ENCODE measurements at places on chromosomes 4 and X. TPM values are rescaled to one million over a fixed set of nuclear protein-coding genes. Genes with fewer than 3 reads are reported as not detected.

DNA sequence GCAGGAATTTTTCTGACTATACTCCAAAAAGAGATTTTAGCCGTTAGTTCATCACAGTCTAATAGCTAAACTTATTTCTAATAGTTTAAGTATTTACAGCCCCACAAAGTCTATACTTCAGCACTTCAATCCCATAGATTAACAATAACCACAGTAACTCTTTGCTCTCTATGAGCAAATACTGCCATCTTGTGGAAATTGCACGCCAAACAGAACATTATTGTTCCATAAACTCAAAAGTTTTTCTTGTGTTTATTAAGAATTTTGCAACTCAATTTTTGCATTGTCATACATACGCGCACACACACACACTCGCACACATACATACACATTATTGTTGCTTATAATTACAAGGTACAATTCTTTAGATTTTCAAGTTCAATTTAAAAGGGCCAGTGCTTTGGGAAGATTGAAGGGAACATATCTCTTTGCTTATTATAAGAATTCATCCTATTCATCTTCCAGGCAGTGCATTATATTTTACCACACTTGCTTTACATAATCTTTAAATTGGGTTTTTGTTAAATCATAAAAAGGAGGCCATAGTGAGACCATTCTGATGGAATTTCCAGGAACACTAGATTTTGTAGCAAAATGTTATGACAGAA, 63.8 kb upstream of the ATOH1 start:
- DNase-seq, result peak; percentile 16

DNA sequence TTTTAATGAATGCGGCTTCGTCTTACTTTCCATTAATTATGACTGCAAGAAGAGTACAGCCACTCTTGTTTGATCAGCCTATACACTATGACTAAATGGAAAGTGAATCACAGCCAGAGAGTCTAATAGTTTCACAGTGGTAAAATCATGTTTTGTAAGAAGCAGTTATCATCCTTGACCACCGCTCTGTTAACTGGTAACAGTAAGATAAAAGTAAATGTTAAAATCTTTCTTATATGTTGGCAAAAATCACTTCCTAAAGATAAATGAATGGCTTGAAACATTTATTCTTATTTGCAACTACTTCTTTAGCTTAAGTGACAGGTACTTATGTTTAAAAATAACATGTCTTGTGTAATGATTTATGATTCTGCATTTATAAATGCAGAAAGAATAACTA, 13.2 kb downstream of the GALNT7 start:
- DNase-seq, result no peak

SMIM10L2A gene
- 7.0 TPM for total RNA-seq

GAGE13 gene
- not detected for total RNA-seq

DNA sequence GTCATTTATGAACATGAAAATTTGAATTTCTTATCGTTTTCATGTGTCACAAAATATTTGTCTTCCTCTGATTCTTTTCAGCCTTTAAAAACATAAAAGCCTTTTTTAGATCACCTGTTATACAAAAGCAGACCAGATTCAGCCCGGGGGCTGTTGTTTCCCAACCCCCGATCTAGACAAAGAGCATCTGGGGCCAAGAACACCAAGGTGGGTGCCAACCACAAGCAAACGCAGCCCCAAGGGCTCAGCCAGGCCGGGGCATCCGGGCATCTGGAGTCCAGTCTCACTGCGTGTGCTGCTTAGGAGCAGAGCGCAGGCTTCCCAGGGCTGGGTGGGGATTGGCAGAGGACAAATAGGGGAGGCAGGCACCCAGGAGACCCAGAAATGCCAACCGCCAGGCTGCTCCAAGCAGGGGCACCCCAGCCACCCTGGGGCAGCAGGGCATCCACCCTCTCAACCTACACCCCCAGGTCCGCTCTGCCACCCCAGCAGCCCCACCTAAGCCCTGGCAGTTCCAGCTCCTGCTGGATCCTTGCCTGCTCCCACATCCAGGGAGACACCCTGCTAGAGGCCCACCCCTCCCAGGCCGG, 78.0 kb downstream of the HMX1 start:
- no peak for DNase-seq

DNA sequence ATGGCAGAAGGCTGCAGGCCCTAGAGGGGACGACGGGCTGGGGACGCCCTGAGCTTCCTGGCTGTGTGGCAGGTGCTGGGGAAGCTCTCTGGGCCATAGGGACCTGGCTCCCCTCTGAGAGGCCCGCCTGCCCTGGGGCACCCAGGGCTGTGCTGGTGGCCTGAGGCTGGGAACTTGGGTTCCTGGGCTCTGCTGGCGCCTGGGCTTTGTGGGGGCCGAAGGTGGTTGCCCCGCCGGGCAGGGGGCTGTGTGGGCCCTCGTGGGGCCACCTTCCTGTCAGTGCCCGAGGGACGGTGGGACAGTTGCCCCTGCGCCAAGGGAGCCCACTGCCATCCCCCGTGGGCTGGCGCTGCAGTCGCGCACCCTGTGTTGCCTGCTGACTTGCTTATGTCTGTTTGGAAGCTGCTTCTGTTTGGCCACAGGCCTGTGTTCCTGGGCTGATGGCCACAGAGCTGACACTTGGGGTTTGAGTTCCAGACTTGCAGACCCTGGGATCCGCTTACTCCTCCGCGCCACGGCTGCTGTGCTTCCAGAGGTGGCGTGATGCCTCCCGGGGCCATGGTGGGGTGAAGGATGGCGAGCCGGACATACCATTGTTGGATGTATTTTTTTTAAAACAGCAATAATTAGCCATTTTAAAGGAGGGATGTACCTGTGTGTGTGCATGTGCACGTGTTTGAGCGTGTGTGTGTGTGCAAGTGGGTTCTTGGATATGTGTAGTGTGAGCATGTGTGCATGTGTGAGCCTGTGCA, 8.5 kb downstream of the NAT8L start:
- peak; percentile 72 for DNase-seq

MAGEB2 gene
- 0.35 TPM for total RNA-seq

GRCh38 chr4:154630324-154630723, 17.9 kb upstream of the FGG start:
- DNase-seq, result no peak

DNA sequence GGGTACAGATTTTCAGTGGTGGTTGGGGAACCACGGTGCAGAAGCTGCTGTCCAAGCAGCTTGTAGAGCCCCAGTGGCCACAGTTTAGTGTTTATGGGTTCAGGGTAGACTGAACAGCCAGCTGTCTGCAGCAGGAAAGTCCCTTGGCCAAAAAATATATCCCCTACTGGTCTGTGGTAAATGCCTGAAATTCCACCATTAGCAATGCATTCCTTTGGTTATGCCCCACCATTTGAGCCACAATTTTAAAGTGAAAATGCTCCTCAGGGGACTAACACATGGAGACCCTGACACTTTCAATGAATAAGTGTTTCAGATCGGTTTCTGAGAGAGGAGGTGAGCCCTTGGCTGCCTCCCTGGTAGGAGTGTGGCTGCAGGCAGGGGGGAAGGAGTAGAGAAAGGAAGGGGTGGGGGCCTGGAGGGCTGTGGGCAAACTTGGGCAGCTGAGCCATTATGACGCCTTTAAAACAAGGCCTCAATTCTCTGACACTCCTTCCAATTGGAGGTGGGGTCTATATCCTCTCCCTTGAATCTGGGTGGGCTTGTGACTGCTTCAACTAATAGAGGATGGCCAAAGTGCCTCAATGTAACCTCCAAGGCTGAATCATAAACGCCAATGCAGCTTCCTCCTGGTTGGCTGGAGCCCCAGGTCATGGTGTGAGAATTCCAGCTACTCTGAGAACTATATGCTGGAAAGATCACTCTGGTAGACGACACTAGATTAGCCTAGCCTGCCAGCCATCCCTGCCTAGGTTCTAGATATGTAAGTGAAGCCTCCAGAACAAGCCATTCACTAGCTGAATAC, 75.8 kb upstream of the ATP6AP2 start:
- DNase-seq, result peak; percentile 62

THAP6 gene
- 8.2 TPM for total RNA-seq

DNA sequence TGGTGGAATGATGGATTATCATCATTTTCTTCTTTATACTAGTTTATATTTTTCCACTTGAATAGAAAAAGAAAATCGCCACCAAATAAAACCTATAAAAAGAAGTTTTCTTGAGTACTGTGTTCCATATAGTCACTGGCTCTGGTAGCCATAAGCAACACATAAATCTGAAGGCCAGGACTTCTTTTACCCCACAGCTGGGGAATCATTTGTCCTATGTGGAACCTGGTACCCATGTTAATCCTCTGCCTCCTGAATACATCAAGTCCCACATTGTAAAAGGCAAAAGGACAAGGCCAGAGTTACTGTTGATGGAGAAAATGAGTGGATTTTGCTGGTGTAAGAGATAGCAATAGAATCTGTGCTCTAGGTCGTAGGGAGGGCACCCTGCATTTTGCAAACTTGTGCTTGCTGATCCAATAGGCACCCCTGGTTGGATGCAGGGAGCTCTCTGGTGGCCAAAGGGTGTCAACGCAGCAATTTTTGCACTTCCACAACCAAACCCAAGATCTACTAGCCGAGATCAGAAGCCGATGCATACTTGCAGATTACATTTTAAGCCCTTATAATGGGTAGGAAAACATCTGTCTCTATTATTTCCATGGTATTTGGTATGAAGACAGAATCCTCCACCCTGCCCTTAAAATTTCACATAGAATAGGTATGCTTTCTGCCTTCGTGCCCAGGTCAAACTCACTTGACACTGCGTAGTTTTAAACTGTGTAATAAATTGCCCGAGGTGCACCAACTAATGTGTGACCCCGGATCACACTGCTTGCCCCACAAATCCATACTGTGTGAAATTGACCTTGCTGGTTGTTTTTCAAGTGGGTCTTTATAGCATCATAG, 146.2 kb upstream of the SCML1 start:
- peak; percentile 67 for DNase-seq

MAGEA4 gene
- 138 TPM for total RNA-seq

NOX1 gene
- not detected for total RNA-seq

GRCh38 chr4:5973033-5973432, 45.2 kb downstream of the C4orf50 start:
- DNase-seq, result no peak

DNA sequence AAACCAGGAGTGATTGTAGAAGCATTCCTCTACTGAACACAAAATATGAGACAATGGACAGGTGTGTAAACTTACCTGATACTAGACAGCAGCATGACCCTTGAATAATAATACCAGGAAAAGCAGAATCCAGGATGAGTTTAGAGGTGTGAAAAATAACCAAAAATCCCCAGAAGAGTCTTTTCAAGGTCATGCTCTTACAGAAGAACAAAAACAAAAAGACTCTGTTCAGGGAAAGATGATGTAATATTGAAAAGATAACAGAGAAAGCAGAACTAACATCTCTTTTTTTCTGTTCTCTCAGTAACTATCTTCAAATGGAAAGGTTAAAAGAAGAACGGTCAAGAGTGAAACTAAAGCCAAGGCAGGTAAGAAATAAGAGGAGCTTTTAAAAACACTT, 14.0 kb upstream of the ARHGAP10 start:
- DNase-seq, result no peak

- DNase-seq, result peak; percentile 45
These were observed 6.3 kb downstream of the KLF3 start for GRCh38 chr4:38670109-38670901.

- DNase-seq, result no peak
These were observed 393.8 kb upstream of the CNKSR2 start for GRCh38 chrX:20980426-20980825.

GRCh38 chr4:100420571-100420970, 97.3 kb downstream of the EMCN start:
- no peak for DNase-seq

Data from H7 (cell line).